Left lung (tissue), 14 donors: ENCODE measurements at places on chromosomes 7 and 10. TPM values are rescaled to one million over a fixed set of nuclear protein-coding genes. Genes with fewer than 3 reads are reported as not detected.

- peak; percentile 74 for DNase-seq
- H3K4me1 ChIP-seq = peaks cover 21% of the 10 kb centered on the region
- no peaks in the 10 kb centered on the region for H3K36me3 ChIP-seq
- peak overlapping the region; percentile 28 for H3K4me3 ChIP-seq
- no peak overlapping the region for H3K27ac ChIP-seq
These were observed 7.0 kb upstream of the EVX1 start for GRCh38 chr7:27235387-27236311.

- no peak overlapping the region for H3K27ac ChIP-seq
- H3K4me1 ChIP-seq = peaks cover 36% of the 10 kb centered on the region
- H3K4me3 ChIP-seq = no peak overlapping the region
- no peaks in the 10 kb centered on the region for H3K27me3 ChIP-seq
- no peaks in the 10 kb centered on the region for H3K36me3 ChIP-seq
These were observed 59.9 kb downstream of the TNRC18 start for GRCh38 chr7:5363729-5364128.

DNA sequence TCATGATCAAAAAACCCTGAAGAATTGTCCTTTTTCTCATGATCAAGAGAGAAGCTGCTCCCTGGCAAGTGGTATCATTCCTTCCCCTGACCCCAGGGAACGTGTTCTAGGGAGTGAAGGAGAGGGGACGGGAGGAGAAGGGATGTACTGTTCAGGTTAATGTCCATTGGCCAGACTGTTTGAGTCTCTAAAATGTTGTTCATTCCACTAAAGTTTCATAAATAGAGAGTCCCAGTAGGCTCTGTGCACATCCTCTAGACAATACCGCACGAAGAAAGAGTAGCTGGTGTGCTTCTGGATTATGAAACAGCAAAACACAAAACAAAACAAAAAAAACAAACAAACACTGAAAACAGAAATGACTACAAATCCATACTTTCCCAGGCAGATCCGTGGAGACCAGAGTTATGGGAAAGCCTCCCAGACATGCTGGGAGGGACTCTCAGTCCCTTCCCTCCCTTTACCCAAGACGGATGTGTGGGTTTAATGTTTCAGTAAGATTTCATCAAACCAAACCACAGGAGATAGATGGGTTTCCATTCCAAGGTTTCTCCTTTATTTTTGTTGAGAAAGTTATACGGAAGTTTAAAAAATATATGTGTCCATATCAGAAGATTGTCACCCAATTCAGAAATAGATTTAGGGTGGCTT is 66.5 kb upstream of the TNS3 start:
- no peak overlapping the region for H3K4me3 ChIP-seq
- no peaks in the 10 kb centered on the region for H3K36me3 ChIP-seq
- DNase-seq = no peak
- no peaks in the 10 kb centered on the region for H3K27me3 ChIP-seq

Gene TMEM140
- 24.0 TPM for total RNA-seq

Gene CYP3A7
- total RNA-seq = 0.41 TPM

Gene RHOBTB1
- 13.1 TPM for total RNA-seq
